ENCODE measurements at places on chromosomes 16 and 17. TPM values are rescaled to one million over a fixed set of nuclear protein-coding genes. Genes with fewer than 3 reads are reported as not detected.
A peak's percentile ranks its signal among the peaks of the same experiment; 100 is the strongest.

The ZFPM1 gene
- 2.5 TPM for total RNA-seq

The EVPL gene
- 1.6 TPM for total RNA-seq

DNA sequence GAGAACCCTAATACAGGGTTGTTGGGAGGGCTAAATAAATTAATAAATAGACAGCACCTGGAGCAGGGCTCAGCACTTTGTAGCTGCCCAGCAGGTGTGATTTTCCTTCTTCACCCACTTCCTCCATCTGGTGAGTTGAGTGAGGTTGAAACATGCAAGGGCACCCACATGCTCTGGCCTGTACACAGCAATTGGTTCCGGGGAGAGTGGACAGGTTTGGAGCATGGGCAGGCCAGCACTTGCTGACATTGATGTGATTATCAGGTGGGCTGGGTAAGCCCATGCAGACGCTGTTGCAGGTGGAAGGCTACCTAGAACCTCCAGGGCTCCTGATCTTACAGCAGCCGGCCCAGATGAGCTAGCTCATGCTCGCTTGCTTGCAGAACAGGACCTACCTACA, 1.3 kb upstream of the MRTFB start:
- no peak for DNase-seq
- peaks cover 8% of the 10 kb centered on the region for H3K4me1 ChIP-seq
- no peak overlapping the region for H3K4me3 ChIP-seq

DNA sequence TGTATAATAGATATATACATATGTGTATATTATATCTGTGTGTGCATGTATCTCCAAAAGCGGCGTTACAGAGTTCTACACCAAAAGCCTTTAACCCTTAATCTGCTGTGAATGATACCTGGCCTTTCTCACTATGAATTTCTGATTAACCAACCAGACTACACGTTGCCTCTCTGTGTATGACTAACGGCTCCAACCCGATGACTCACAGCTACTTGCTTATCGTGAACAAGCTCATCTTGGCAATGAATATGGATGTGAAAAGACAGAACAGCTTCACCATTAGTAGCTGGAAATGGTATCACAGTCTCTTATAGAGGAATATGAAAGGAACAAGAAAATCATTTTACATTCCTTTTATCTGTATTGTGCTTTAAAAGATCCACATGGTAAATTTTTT, 23.8 kb upstream of the ARHGAP44 start:
- H3K27ac ChIP-seq = no peak overlapping the region
- DNase-seq = peak; percentile 64
- H3K4me1 ChIP-seq = no peaks in the 10 kb centered on the region
- no peaks in the 10 kb centered on the region for H3K27me3 ChIP-seq
- no peak overlapping the region for H3K4me3 ChIP-seq

- no peak overlapping the region for H3K27ac ChIP-seq
- no peaks in the 10 kb centered on the region for H3K36me3 ChIP-seq
- no peak for DNase-seq
- H3K4me3 ChIP-seq = no peak overlapping the region
- no peaks in the 10 kb centered on the region for H3K27me3 ChIP-seq
Measured at GRCh38 chr16:53966821-53967571, 263.0 kb downstream of the FTO start.

DNA sequence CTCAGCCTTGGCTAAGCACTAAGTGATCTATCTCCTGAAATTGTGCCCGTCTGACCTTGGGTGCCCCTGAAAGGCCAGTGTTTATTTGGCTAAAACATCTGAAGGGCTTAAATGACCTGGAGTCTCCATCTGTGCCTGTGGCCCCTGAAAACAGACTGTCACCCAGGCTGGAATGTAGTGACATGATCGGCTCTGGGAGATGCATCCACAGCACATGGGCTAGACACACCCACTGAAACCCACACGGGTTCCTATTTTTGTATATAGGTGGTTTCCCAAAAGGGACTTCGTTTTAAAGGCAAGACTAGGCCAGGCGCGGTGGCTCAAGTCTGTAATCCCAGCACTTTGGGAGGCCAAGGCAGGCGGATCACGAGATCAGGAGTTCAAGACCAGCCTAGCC, 13.5 kb downstream of the CEP295NL start:
- peaks cover 56% of the 10 kb centered on the region for H3K4me1 ChIP-seq
- no peak for DNase-seq
- H3K27me3 ChIP-seq = no peaks in the 10 kb centered on the region
- peak overlapping the region; percentile 54 for H3K27ac ChIP-seq
- no peak overlapping the region for H3K4me3 ChIP-seq

DNA sequence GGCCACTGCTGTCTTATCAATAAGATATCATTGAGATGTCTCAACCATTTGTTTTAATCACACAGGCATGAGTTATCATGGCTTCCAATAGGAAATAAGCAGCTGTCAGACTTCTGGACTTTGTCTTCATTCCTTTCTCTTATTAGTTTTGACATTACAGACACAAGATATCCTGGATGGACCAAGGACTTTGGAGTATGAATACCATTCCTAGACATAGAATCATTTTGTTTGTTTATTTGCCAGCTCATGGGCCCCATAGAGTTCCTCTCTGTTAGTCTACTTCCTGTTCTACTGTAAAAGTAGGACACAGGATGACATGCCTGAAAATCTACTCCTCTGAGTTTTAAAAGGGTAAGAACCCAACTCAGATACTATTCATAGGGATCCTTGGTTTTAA, 77.7 kb upstream of the KCNJ16 start:
- H3K27me3 ChIP-seq = no peaks in the 10 kb centered on the region
- no peak for DNase-seq
- H3K4me1 ChIP-seq = no peaks in the 10 kb centered on the region

GRCh38 chr17:74271281-74271680, 2.8 kb upstream of the DNAI2 start:
- no peaks in the 10 kb centered on the region for H3K4me1 ChIP-seq
- no peak overlapping the region for H3K27ac ChIP-seq
- no peak for DNase-seq
- H3K36me3 ChIP-seq = no peaks in the 10 kb centered on the region
- no peaks in the 10 kb centered on the region for H3K27me3 ChIP-seq

DNA sequence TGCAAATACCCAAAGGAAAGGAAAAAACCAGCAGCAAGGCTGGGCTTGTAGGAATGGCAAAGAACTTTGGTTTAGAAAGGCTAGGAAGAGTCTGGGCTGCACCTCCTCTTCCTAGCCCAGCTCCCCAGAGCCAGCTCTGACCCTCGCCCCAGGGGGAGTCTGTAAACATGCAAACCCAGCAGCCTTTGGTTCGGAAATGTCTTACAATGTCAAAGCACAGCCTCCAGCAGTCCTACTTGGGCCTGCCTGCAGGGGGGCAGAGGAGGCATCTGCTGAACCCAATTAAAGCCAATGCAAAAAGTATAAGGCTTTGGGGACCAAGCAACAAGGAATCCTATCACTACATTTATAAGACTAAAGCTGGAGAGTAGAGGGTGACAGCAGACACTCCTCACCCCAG, 5.0 kb upstream of the FTSJ3 start:
- no peaks in the 10 kb centered on the region for H3K27me3 ChIP-seq
- no peak for DNase-seq
- no peak overlapping the region for H3K4me3 ChIP-seq
- peaks cover 80% of the 10 kb centered on the region for H3K36me3 ChIP-seq
- no peak overlapping the region for H3K27ac ChIP-seq
